ENCODE measurements at places on chromosomes 4 and X. TPM values are rescaled to one million over a fixed set of nuclear protein-coding genes. Genes with fewer than 3 reads are reported as not detected.

The RS1 gene
- 0.15 TPM for polyA plus RNA-seq

The NAA15 gene
- 27.9 TPM for polyA plus RNA-seq

The CLIC2 gene
- 4.2 TPM for polyA plus RNA-seq

The HMX1 gene
- 0.09 TPM for polyA plus RNA-seq

The DOK7 gene
- polyA plus RNA-seq: 1.4 TPM

The CCDC120 gene
- 10.1 TPM for polyA plus RNA-seq

The PORCN gene
- polyA plus RNA-seq: 9.8 TPM

The PKD2 gene
- polyA plus RNA-seq: 68.8 TPM

The MAGEA12 gene
- not detected for polyA plus RNA-seq

The CACNA1F gene
- polyA plus RNA-seq: 0.70 TPM

- no peak for DNase-seq
Measured at GRCh38 chr4:40986375-40986774, 228.0 kb downstream of the APBB2 start.

GRCh38 chr4:125398263-125399002 lies 83.7 kb downstream of the FAT4 start:
- peak; percentile 21 for DNase-seq

- no peak for DNase-seq
Measured at GRCh38 chrX:23341452-23341851, 6.8 kb downstream of the PTCHD1 start.

DNA sequence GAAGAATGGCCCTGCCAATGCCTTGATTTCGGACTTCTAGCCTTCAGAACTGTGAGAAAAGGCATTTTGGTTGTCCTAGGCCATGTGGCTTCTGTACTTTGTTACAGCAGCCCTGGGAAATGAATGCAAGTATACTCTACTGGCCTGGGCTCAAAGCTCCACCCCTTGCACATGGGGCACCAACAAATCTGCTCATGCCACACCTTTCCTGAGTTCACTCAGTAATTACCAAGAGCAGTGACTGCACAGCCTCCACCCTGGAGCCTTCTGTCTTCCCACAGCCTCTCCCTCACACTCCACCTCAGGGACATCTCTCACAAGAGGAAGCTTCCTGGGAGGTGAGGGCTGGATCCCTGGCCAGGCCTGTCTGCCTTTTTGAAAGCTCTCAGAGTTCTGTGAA lies 29.1 kb upstream of the GAB1 start:
- no peak for DNase-seq

GRCh38 chr4:10063544-10064300 lies 42.4 kb upstream of the SLC2A9 start:
- no peak for DNase-seq

GRCh38 chrX:134537179-134537955 lies 77.4 kb downstream of the HPRT1 start:
- no peak for DNase-seq

DNA sequence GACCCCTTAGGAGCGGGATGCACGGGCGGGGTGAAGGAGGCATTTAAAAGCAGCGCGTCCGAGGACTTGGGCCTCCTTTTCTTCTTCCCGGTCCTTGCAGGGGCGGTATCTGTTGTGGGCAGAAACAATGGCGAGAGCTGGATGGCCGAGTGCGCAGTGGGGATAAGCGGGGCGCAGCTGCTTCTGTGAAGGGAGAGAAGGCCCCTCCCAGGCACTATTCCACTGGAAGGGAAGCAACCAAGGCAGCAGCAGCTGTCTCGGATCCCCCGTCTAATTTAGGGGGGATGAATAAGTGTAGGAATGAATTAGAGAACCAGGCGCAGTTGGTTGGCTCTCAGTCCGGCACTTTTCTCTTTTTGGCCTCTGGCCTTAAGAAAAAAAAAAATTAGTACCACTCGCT lies 995 bp downstream of the SMARCA5 start:
- peak; percentile 48 for DNase-seq

- DNase-seq: no peak
Measured at GRCh38 chr4:14652522-14652921, 349.8 kb upstream of the CPEB2 start.

DNA sequence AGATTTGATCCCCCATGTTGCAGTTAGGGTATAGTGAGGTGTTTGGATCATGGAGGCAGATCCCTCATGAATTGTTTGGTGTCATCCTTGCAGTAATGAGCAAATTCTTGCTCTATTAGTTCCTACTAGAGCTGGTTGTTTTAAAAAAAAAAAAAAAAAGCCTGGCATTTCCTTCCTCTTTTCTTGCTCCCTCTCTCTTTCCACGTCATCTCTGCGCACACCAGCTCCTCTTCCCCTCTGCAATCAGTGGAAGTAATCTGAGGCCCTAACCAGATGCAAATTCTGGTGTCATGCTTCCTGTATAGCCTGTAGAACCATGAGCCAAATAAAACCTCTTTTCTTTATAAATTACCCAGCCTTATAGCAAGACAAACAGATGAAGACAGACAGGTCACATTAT lies 24.5 kb downstream of the WDR17 start:
- no peak for DNase-seq

- DNase-seq: no peak
Measured at GRCh38 chr4:139814323-139815015, 148.8 kb downstream of the MGST2 start.

DNA sequence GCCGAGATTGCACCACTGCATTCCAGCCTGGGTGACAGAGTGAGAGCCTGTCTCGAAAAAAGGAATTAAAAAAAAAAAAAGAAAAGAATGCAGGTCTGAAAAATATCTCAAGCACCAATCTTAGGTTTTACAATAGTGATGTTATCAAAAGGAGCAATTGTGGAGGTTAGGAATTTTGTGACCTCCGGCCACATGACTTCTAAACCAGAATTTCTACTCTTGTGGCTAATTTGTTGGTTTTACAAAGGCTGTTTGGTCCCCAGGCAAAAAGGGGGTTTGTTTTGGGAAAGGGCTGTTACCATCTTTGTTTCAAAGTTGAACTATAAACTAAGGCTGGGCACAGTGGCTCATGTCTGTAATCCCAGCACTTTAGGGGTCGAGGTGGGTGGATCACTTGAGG lies 15.4 kb upstream of the ZNF41 start:
- DNase-seq: no peak

- DNase-seq: no peak
Measured at GRCh38 chr4:184450045-184450444, 24.3 kb downstream of the IRF2 start.

GRCh38 chr4:36884151-36884550 lies 360.4 kb upstream of the NWD2 start:
- no peak for DNase-seq

DNA sequence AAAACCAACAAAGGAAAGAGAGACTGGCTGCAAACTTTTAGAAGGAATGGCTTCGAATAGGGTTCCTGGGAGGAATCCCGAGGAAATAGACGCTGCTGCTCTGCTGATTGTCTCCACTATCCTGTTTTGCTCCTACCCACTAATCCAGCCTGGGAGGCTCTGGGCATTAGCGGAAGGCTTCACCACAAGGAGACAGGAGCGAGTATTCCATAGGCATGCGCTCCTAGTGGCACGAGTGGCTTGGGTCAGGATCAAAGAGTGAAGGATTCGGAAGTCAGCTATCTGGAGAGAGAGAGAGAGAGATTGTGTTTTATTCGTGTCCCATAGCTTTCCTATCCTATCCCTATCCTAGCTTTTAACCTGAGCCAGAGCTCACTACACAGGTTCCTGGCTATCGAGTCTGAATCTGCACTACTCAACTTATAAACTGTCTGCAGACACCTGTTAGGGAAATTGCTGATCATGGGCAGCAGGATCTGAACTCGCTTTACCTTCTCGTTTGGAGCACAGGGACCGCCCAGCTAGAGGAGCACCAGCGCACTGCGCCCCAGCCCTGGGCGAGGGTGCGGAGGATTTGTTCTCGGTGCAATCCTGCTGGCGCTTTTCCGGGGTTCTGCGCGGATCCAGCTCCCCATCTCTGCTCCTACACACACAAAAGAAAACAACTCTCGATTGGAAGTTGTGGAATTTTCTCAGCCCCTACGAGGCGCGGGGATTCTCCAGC lies 740 bp upstream of the NPY2R start:
- peak; percentile 12 for DNase-seq

GRCh38 chr4:40719008-40719623 lies 30.6 kb upstream of the NSUN7 start:
- peak; percentile 24 for DNase-seq

- DNase-seq: no peak
Measured at GRCh38 chr4:145132511-145133098, 34.5 kb downstream of the ABCE1 start.

- DNase-seq: no peak
Measured at GRCh38 chr4:140038031-140038533, 115.9 kb downstream of the MAML3 start.

GRCh38 chrX:6468706-6469105 lies 66.2 kb downstream of the VCX3A start:
- no peak for DNase-seq

- no peak for DNase-seq
Measured at GRCh38 chr4:152556834-152557233, 20.9 kb upstream of the FBXW7 start.

DNA sequence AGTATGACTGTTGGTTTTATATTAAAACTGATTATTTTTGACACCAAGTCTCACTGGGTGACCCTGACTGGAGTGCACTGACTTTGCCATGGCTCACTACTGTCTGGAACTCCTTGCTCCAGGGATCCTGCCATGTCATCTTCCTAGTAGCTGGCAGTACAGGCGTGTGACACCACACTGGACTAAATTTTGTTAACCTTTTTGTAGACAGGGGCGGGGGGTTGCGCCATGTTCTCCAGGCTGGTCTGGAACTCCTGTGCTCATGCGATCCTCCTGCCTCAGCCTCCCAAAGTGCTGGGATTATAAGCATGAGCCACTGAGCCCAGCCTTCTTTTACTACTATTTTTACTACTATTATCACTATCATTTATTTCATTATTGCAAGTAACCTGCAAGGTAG lies 8.9 kb downstream of the XAGE1A start:
- DNase-seq: no peak

DNA sequence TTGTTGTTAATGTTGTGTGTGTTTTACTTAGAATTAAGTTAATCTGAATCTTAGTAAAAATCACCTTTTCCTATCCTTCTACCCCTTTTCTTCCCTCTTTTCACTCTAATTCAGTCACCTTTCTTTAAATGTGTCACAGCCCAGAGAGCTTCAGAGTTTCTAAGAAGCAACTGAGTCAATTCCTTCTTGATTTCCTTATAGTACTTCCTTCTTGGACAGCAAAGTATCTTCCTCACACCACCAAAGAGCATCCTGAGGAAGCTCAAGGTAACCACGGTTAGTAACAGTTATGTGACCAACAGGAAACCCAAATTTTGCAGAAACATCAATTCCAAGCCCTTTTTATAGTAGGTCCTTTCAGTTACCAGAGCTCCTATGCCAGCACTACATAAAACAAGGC lies 243.2 kb upstream of the BMP3 start:
- DNase-seq: no peak

DNA sequence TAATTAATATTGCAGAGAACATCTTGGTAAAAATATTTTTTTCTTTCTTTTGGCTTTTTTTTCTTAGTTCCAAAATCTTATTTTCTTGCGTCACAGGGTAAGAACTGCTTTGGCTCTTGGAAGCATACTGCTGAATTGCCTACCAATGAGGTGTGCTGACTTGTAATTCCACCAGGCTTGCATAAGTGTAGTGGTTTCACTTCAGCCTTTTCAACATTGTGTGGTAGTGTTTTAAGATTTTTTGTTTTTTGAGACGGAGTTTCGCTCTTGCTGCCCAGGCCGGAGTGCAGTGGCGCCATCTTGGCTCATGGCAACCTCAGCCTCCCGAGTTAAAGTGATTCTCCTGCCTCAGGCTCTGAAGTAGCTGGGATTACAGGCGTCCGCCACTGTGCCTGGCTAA lies 42.4 kb downstream of the N4BP2 start:
- DNase-seq: no peak

DNA sequence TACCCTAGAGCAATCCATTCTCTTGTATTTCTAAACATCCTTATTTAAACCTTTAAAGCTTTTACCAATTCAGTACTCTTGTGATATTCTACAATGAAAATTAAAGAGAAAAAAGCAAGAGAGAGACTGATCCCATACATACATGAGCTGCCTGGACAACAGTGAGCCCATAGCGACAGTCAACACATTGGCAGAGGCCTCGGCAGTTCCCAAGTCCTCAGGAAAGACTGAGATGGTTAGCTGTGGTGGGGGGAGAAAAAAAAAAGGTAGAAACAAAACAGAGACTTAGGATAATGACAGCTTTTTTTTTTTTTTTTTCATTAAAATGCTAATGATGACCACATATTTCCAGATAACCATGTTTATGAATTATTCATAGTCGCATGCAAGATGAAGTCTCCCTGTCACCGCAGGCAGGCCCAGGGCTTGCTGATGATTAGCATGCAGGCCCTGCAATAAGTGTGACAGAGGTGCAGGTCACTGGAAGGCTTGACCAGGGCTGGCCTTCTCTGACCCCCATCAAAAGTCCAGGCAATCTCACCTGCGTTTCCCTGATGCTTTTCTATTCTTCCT lies 148.8 kb downstream of the APBB2 start:
- DNase-seq: no peak

- DNase-seq: no peak
Measured at GRCh38 chr4:36285784-36286480, 4.5 kb downstream of the DTHD1 start.

GRCh38 chr4:53563824-53564223 lies 27.5 kb downstream of the LNX1 start:
- no peak for DNase-seq

DNA sequence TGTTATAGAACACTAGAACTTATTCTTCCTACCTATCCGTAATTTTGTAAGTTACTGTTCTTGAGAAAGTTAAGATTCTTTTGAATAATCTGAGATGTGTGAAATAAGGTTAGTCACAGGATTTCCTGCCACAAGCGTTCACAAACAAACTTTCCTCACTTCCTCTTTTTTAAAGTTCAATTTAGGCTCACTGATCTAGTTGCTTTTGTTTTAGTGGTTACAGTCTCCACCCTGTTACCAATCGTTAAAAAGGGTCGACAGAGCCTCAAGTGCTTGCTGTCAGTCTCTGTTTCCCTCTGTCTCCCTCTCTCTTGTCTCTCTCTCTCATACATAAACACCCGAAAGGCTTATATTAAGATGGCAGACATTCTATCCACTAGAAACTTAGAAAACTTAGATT lies 35.9 kb upstream of the STK26 start:
- DNase-seq: no peak

GRCh38 chr4:166284221-166284620 lies 411.2 kb downstream of the TLL1 start:
- no peak for DNase-seq
